ENCODE measurements at places on chromosomes 1 and 21. TPM values are rescaled to one million over a fixed set of nuclear protein-coding genes. Genes with fewer than 3 reads are reported as not detected.

Gene LCE2C
- not detected for total RNA-seq

DNA sequence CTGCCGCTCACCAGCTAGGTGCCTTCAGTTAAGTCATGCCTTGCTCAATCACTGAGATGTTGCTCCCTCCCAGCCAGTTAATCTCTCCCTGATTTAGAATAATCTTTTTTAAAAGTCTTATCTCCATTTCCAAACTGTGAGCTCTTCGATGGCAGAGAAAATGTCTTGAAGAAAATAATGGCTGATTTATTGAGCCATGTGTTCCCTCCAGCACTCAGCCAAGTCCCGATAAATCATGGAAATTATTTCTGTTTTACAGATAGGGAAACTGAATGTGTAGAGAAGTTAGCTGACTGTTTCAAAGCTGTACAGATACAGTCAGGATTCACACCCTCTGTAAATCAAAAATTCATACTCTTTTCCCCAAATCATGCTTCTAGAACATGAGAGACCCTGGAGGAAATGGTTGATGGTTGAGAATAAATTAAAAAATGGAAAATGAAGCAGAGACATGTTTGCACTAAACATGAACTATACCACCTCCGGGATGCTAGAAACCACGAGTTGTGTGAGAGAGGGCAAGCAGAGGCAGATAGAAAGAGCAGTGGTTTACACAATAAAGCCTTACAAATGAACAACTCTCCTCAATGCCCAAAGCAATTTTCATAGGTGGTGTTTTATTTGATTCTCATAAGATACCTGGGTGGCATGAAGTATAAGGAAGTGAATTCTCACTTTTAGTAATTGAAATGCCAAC is 376.4 kb downstream of the PLPP3 start:
- no peaks in the 10 kb centered on the region for H3K27me3 ChIP-seq
- no peak overlapping the region for H3K4me3 ChIP-seq
- H3K4me1 ChIP-seq: peaks cover 29% of the 10 kb centered on the region

DNA sequence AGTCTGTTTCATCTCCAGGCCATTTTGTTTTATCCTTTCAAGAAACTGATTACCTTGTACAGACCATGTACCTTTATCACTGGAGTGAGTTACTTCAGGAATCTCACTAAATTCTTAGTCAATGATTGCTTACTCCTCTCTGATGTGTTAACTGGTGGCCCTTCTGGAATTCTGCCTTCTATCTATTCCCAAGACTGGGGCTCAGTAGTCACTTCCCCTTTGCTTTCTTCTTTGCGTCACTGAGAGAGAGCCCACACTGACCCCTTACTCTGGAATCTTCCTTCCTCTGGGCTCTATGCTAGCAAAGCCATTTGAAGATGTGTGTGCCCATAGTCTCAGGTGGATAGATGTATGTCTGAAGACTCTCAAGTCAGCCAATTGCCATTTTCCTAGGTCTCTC is 34.6 kb downstream of the XCL2 start:
- H3K4me3 ChIP-seq: no peak overlapping the region
- no peaks in the 10 kb centered on the region for H3K27me3 ChIP-seq
- no peaks in the 10 kb centered on the region for H3K36me3 ChIP-seq

DNA sequence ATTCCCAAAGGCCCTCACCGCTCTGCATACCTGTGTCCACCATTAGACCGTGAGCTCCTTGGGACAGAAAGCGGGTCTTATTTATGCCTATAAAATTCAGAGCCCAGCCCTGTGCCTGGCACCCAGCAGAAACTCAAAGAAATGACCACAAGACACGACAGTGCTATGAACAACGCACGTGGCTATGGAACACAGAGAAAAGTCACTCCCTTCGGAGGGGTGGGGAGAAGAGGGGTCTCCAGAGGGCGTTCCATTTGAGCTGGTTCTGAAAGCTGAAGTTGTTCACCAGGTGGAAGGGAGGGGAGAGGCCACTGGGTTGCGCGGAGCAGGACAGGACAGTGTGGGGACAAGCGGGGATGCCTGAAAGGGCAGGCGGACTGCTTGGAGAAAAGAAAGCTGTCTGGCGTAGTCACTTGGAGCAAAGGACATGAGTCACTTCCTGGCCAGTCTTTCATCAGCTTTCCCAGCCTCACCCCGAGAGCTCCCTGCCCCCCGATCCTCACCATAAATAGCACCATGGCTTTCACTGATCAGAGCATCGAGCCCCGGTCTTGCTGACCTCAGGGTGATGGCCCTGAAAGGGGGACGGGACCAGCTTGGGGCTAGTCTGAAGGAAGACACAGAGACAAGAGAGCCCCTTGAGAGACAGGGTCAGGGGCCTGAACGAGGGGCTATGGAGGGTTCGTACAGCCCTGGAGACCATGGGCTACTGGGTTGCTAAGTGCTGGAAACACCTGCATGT is 28.5 kb downstream of the ECE1 start:
- H3K4me1 ChIP-seq: peaks cover 87% of the 10 kb centered on the region
- H3K27ac ChIP-seq: peak overlapping the region; percentile 89
- H3K27me3 ChIP-seq: no peaks in the 10 kb centered on the region
- peak overlapping the region; percentile 17 for H3K4me3 ChIP-seq

DNA sequence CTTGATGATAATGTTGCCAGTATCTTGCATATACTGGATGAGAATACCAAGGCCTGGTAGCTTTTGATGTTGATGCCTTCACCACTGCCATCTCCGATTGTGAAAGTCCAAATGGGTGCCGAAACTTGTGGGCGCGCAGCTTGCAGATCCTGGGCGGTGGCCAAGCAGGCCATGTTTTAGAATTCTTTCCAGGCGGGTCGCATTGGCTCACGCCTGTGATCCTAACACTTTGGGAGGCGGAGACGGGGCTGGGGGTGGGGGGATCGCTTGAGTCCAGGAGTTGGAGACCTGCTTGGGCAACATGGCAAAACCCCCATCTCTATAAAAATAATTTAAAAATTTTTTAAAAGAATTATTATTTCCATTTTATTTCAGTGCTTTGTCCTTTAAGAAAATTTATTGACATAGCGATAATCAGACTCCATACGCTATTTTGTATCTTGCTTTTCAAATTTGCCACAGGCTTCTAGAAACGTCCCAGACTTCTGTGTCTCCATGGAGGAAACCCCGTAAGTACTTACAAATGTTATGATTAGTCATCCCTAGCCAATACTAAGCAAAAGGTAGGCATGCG is 592 bp upstream of the ZNF326 start:
- peaks cover 36% of the 10 kb centered on the region for H3K4me1 ChIP-seq
- H3K4me3 ChIP-seq: peak overlapping the region; percentile 91
- H3K36me3 ChIP-seq: no peaks in the 10 kb centered on the region
- H3K27ac ChIP-seq: peak overlapping the region; percentile 96
- no peak for DNase-seq

GRCh38 chr1:11693024-11693590 is 1.6 kb downstream of the DRAXIN start:
- no peak overlapping the region for H3K27ac ChIP-seq
- H3K36me3 ChIP-seq: no peaks in the 10 kb centered on the region
- H3K4me1 ChIP-seq: peaks cover 26% of the 10 kb centered on the region
- DNase-seq: no peak
- H3K4me3 ChIP-seq: no peak overlapping the region
- H3K27me3 ChIP-seq: peaks cover 4% of the 10 kb centered on the region
